Activated CD8-positive, alpha-beta memory T cell treated with anti-CD3 and anti-CD28 coated beads for 24 hours (primary cell): ENCODE measurements at places on chromosomes 5 and 9.

GRCh38 chr9:35308316-35308715, 146.5 kb downstream of the UNC13B start:
- no peak for DNase-seq

DNA sequence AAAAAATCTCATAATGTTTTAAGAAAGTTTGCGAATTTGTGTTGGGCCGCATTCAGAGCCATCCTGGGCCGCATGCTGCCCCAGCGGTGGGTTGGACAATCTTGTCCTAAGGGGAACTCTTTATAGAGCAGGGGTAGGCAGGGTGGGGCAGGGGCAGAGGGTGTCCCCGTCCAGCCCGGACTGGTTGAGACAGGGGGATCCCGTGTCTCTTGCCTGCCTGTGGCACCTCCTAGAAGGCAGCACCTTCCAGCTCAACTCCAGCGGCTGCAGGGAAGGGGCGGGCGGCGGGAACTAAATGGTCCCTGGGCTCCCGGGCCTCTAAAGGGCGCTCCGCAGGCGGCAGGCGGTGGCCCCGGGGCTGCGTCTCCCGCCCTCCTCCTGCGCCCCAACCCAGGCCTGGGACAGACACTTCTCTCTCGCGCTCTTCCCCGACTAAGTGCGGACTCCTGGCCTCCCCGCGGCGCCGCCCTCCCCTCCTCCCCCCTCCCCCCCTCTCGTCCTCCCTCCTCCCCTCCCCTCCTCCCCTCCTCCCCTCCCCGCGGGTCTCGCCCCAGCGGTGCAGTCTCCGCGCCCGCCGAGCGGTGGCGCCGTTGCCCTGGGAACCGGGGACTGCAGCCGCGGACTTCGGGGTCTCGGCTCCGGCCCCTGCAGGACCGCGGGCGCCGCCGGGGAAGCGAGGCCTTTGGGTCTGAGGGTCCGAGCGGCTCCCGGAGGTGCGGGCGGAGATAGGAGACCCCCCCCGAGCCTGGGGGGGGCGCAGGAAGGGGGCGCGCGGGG, 132.6 kb downstream of the MRPL36 start:
- DNase-seq: peak; percentile 80

DNA sequence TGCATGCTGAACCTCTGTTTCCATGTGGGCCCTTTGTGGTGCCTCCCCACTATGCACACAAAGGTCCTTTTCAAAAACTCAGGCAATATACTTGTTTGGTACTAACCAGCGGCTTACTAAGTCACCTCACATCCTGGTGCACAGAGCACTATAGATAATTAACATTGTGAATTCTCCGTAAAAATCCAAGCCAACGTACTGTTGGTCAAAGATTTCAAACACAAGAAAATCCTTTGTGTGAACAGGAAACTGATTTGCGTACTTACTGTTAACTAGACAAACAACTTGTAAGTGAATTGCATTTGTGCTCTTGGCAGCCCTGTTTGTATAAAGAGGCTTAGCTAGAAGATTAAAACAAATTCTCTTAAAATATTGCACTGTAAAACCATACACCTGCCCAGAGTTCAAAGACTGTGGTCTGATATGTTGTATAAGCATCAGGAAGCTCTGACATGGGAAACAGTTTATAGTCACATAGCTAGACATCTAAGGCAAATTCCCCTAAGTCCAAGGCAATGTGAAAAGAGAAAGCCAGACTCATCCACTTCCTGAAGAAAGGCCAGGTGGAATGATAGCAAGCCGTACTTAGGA, 125.0 kb upstream of the SLC12A2 start:
- no peak for DNase-seq

DNA sequence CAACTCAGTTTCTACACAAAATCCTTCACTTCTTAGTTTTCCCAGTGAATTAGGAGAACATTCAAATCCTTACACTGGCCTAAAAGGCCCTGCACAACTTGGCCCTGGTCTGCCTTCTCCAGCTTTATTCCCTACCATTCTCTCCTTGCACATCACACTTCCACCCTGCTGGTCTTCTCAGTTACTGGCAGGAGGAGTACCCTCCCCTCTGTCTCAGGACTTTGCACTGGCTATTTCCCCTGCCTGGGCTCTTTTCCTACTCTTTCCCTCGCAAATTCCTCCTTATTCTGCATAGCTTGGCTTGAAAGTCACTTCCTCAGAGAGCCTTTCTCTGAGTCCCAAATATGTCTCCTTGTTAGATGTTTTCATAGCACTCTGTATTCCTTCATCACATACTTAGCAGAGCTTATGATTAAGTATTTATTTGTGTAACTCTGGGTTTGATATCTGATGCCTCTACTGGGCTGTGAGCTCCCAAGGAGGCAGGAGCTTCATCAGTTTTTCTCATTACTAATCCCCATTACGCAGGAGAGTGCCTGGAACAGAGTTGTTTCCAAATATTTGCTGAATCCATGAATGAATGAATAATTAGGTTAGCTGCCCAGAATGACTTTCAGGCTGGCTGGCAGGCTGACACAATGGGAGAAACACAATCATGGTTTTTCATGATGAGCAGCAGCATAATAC, 159.8 kb upstream of the KLF9 start:
- no peak for DNase-seq

- no peak for DNase-seq
Observed at GRCh38 chr9:71690689-71691435, 77.5 kb downstream of the CEMIP2 start.

DNA sequence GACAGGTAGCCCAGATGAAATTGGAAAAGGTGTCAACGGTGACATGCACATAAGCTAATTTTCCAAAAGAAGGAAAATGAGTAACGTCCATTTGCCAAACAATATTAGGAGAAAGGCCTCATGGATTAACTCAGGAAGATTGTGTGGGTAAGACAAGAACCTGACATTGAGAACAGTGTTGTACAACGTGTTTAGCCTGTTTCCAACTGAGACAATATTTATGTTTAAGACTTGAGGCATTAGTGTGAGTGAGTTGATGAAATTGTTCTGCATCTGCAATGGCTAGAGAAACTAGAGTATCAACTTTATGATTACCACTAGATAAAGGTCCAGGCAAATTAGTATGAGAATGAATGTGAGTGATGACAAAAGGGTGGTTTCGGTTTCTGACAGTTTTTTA, 191.3 kb upstream of the RAI14 start:
- no peak for DNase-seq

DNA sequence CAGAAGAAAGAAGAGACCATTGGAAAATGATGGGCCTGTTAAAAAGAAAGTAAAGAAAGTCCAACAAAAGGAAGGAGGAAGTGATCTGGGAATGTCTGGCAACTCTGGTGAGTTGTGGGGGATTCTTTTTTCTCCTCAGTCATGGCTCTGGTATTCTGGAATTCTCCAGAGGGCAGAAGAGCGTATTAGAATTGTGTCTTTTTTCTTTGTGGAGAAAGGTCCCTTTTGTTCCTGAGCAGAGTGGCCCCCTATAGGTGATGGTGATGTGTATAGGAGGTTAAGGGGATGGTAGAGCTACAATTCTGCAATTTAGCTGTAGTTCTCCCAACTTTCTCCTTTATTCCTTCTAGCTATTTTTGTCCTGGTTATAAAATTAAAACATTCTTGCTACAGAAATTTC, 1.6 kb upstream of the DHFR start:
- DNase-seq: no peak

- no peak for DNase-seq
Observed at GRCh38 chr5:579746-580366, 32.3 kb upstream of the CEP72 start.

DNA sequence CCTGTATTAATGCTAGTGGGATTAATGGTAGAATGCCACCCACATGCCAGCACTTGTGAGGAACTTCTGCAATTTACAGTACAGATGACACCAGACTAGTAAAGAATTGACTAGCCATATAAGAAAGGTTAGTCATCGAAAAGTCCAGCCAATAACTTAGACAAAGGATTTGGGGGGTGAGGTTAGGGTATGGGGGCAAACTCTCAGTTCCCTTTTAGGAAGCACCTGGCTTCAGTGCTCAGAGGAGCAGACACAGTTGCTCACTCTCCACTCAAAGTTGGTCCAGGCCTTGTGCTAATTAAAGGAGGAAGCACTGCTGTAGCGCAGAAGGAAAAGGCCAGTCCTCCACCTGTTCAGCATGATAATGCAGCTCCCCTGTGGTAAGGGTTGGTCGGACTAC, 25.2 kb downstream of the TGFBR1 start:
- no peak for DNase-seq

DNA sequence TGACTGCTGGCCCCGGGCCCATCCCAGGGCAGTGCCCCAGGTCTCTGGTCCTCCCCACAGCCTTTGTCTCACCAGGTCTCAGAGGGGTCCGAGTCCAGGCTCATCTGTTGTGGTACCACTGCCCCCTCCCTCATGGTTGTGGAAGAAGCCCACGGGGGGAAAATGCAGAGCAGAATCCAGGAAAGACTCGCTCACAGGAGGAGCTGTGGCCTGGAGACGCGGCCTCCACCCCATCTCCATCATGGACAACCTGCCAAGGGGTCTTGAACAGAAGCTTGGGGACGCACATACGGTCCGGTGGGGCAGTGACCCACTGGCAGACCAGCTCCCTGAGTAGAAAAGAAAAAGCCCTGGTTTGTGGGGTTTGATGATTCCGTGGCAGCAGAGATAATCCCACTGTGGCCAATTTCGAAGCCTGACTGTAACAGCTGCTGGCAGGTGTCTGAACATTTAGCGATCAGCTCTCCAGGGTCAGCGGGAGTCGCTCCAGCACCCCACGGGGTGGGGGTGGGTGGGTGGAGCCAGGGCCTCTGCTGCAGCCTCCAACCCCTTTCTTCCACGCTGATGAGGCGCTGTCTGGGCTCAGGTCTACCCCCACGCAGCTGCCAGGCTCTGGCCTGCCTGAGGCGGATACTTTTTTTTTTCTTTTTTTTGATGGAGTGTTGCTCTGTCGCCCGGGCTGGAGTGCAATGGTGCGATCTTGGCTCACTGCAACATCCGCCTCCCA, 1.9 kb upstream of the GRIN1 start:
- no peak for DNase-seq

GRCh38 chr9:110088099-110088498, 119.9 kb downstream of the C9orf152 start:
- no peak for DNase-seq

DNA sequence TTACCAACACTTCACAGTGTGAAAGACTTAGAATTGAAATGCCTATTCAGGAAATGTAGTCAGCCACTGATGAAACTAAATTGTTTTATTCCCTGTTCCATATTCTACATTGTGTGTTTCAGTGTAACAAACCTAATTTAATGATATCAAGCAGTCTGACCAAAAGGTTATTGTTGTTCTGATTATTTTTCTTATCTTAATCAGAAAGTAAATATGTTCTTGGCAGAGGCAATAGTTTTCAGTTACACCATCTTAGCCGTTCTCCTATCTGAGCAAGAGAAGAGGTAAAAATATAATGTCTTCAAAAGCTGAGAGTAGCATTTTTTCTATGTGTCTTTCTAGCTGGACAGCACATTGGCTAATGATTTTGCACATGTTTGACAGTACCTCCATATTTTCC, 17.1 kb downstream of the CDC26 start:
- DNase-seq: no peak

DNA sequence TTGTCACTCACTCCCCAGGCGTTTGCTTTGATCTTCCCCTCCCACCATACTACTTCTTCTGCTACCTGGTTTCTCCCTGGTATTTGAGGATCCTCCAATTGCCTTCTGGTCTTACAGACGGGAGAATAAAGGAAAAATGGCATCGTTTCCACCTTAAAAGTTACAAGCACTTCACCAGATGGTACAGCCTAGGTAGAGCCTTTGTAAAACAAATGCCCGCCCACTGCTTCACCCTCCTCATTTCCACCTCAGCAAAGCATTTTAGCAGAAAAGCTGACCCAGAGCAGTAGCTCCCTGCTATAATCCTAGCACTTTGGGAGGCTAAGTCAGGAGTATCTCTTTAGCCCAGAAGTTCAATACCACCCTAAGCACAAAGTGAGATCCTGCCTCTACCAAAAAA, 5.1 kb upstream of the ANXA2R start:
- DNase-seq: no peak

GRCh38 chr9:133104718-133105460, 16.2 kb downstream of the RALGDS start:
- DNase-seq: no peak

- no peak for DNase-seq
Observed at GRCh38 chr5:58117542-58117941, 342.3 kb downstream of the PLK2 start.

DNA sequence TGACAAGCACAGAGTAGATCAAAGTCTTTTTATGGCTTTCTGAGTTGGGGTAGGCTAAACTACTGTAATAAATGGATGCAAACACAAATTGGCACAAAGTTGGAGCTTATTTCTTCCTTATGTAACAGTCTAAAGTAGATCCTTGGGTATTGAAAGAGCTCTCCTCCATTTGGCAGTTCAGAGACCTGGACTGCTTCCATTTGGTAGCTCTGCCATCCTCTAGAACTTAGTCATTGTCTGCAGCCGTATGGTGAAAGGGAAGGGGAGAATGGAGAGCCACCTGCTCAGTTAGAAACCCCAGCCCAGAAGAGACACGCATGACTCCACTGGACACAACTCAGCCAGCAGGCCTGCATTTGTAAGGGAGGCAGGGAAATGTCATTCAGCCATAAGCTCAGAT, 345.0 kb downstream of the DMAC1 start:
- DNase-seq: no peak

DNA sequence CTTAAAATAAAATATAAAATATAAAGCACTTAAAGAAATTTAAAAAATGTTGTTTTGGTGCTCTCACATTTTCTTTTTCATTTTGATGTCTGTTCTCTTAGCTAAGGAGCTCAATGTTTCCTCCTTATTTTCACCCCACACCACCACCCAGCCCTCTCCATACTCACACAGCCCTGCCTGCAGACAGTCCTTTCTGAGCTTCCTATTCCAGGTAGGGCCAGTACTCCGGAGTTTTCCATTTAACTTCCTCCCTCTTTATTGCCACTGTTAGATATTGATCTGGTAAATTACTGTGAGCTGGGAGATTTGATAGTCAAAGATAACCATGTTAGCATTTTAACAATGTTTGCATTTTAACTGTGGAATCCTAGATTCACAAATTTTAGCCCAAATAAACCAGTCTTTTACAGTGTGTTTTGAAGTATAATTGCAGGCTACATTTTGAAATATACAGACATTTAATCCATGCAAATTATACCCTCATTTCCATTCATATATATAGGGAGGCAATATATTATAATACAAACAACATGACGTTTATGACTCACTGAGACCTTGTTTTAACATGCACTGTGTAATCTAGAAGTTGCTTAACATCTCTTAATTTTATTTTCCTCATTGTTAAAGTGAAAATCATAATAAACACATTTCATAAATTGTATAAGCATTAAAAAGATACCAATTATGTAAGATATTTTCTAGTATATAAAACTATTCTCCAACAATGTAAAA, 927.1 kb downstream of the NR2F1-AS1 start:
- no peak for DNase-seq

DNA sequence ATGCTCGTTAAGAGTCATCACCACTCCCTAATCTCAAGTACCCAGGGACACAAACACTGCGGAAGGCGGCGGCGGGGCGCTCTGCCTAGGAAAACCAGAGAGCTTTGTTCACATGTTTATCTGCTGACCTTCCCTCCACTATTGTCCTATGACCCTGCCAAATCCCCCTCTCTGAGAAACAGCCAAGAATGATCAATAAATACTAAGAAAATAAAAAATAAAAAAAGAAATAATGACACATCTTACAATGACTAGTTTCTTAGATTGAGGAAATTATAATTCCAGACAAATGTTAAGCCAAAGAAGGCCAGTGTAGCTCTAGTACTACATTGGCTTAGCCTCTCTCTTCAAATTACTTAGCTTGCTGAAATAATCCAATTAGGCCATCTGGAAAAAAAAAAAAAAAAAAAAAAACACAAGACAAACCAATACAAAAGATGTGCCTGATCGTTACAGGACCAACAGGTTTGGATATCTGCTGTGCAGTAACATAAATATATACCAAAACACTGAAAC, 58.0 kb downstream of the ANXA2R start:
- DNase-seq: no peak
